ENCODE measurements at places on chromosomes 7 and 10.

DNA sequence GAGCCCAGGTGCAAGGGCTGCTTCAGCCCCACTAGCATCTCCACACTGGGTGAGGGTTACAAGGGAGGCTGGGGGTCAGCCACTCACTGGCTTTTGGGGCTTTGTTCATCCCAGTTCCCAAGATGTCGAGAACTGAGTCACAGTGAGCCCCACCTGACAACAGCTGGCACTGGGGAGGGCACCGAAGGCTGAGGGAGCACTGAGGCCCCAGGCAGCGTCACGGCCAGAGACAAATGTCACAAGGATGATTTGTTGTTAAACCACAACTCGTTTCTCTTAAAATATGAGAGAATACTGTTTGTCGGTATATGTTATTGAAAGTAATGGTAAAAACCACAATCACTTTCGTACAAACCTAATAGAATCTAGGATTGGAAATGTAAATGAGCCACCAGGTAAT is 219.9 kb downstream of the CELF2 start:
- DNase-seq: no peak

DNA sequence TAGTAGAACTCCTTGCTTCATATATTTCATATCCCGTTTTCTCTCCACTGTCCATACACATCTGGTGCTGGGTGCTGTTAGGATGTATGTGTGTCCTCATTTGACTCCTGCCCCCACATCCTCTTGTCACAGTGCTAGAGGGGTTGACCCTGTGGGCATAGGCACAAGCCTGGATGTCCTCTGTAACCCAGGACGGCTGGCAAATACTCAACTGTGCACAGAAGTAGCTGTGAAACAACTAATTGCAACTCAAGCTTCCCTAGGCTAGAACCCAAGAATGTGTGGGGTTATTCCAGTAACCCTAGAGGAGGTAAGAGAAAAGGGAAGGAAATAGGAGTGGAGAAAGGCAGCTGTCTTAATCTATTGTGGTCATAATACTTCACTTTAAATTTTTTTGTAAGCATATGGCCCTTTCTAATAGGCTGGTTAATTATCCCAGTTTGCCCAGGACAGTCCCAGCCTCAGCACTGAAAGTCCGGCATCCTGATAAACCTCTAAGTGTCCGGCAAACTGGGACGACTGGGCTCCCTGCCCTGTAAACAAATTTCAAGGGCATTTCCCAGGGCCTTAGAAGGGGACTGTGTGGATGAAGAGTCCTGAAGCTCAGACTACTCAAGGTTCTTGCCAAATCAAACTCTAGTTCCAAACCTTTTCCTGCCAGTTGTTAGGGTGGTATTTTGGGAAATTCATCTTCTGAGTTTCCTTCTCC is 283.2 kb upstream of the CELF2 start:
- no peak for DNase-seq

DNA sequence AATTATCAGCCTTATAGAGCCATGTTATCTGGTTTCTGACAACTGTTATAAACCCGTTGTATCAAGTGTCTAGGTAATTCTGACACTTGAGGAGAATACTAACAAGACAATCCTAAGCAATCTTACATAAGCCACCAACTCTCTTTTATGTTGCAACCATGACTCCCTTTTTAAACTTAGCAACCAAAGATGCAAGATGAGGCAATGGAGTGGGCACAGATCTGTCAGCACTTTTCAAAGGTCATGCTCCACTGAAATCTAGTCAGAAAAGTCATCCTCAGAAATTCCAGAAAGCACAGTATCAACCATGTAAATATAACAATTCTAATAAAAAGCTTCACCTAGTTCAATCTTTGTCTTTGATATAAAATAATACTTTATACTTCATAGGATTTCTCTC is 77.0 kb upstream of the SEMA3A start:
- no peak for DNase-seq

DNA sequence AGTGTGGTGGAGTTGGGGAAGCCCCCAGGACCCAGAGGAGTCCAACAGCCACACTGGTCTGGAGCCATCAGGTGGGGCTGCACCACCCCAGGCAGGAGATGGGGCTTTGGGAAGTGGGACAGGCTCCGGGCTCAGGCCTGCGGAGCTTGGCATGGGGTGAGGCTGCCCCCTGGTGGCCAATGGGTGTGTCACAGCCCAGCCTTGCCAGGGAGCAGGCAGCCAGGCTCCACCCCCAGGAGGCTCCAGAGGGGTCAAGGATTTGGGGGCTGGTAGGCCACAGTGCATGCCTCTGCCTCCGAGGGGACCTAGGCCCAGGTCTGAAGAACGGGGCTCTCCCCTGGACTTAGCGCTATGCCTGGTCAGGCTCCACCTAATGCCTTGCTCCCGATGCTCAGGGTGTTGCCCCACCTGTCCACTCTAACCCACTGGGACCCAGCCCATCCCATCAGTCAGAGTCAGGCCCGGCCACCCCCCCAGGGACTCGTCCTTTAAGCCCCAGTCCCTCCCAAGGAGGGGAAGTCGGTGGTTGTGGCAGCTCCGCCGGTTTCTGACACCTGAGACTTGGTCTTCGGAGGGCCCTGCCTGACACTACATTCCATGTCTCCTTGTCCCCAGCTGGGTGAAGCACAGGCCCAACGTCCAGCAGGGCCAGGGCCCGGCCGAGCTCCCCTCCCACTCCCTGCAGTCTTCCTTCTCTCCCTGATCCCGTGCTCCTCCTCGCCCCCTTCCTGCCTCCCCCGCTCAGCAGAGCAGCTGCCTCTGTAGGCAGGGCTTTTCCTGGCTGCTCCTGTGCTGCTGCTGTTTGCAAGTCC is 11.3 kb upstream of the SAMD8 start:
- DNase-seq: peak; percentile 78

DNA sequence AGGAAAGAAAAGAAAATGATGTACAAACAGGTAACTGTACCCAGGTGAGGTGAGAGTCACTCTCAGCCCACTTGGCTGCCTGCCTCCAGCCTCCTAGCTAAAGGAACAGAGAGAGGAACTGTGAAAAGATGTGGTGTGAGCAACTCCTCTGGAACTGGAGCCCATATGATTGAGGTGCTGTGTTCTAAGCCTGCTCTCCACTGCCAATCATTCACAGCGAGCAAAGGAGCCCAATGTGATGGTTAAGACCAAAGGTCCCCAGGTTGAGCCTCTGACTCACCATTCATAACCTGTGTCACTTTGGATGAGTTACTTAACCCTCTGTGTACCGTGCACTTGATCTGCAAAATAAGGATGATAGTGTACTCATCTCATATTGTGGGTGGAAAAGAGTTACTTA is 868.1 kb upstream of the AUTS2 start:
- no peak for DNase-seq

DNA sequence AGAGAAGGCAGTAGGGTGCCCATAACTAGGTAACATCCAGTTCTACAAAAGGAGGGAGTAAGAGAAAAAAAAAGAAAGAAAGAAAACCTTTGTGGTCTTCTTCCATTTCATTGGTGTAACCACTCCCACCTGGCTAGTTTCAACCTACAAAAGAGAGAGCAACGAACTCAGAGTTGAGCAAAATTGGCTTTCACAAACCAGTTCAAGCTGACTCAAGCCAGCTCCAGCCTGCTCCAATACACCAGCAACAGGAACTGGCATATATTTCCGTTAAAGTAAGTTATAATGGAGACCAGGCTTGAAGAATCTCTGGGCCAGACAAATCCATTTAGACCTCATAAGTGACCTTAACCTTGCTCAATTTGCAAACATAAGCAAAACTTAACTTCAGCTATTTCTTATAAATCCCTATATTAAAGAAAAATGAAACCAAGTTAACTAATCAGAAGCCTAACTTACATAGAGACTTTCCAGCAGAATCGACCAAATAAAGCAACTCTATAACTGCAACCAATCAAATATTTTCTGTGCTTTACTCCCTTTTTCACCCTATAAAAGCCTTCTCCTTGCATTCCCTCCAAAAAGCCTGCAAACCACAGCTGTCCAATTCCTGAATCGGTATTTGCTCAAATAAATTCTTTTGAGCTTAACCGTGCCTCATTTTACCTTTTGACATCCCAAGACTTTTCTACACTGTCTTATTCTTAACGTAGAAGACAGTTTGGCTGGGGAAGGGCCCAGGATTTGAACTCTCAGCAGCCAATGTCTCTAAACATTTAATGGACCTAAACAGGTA is 10.1 kb downstream of the ANKRD22 start:
- DNase-seq: no peak

GRCh38 chr7:51428217-51428887 is 111.7 kb upstream of the COBL start:
- peak; percentile 37 for DNase-seq

GRCh38 chr10:70761727-70762350 is 23.3 kb downstream of the TBATA start:
- DNase-seq: no peak

DNA sequence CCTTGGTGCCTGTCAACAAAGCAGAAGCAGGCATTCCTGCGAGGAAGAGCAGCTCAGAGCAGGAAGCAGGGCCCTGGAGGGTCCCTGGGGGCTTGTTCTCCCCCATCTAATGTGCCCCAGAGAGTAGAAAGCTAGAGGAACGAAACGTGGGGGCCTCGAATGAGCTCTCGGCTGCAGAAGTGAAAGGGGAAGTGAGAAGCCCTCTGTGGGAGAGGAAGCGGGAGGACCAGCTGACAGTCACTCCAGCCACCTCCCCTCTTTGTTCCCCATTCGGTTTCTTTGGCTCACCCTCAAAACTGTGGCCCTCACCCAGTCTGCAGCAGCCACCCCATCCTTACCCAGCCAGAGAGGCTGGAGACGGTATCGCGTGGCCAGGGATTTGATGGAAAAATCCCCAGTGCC is 25.0 kb downstream of the C10orf105 start:
- DNase-seq: peak; percentile 74

DNA sequence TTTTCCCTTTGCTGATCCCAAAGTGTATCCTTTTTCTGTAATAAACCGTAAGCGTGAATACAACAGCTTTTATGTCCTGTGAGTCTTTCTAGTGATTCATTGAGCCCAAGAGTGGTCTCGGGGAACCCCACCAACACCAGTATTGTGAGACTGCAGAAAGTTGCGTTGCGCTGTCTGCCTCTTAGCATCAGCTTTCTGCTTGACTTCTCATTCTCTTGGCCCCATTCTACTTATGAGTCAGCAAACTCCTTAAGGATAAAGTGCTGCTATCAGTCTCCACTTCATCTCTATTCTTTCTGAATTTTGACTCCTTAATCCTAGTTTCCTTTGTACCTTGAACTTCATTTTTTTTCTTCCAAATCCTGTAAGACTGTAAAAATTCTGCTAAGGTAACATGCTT is 184.3 kb upstream of the MBL2 start:
- no peak for DNase-seq

DNA sequence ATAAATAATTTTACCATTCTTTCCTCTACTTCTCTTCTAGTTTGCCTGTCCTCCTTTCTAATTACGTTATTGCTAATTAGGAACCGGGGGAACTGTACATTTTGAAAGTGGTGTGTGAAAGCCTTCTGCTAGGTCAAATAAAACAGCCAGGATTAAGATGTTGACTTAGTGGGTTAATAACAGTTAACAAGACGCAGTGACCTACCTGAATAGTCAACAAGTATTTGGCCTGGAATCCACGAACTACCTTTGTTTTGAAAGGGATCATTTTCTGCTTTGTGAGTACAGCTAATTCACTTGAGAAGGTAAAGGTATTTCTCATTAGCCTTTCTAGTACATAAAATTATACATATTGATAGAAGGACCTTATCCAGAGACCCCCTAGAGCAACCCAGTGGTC is 139.9 kb downstream of the COL28A1 start:
- DNase-seq: no peak

DNA sequence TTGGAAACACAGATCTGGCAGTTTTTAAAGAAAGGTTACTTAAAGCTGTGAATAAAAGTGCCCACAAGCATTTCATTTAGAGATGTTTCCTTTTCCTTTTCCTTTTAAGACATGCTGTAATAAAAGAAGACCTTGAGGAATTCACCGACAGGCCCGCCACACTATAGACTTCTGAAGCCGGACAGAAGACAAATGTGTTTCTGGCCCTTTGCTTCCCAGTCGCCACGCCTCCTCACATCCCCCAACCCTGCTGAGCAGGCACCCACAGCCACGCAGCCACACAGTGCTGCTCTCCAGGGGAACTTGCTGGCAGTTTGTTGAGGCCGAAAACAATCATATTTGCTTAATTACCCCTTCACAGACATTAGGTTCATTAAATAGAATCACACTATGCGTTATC is 83.4 kb downstream of the SLC25A13 start:
- DNase-seq: no peak

DNA sequence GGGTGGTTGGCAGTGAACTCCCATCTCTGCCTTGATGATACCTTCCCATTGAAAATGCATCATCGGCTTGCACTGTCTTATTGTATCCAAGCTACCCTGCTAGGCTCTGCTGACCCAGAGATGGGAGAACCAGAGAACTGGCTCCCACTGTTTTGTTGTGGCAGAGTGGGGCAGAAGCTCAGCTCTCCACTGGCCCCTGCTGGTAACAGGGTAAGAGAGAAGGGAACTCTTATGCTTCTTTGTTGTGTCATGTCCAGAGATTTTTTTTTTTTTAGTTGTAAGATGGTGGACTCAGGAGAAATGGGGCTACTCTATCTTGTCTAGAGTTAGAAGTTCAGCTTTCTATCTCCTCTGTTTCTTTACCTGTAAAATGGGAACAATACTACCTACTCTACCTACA is 100.5 kb upstream of the SDK1 start:
- no peak for DNase-seq

DNA sequence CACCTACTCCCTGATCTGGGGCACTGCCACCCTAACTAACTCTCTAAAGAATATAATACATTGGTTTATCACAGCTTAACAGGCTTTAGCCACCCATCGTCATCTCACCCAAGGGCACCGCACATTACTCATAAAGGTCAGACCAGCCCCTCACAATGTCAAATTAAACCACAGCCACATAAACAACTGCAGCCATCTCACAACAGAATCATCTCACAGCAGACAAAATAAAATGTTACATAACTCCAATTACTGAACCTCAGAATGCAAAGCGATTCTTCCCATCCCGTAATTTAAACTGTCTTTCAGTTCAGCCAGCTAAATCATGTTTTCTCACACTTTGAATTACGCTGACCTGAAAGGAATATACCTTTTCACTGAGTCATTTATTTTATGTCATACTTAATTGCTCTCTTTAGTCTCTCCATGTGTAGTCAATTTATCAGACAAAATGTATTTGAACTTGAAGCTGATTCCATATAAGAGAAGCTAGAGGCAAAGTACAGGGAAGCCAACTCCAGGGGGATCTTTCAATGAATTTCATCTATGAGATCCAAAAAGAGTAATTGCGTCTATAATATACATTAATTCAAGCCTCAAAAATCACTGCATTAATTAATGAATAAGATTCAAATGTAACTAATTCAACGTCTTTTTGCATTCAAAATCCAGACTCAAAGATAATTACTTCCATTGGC is 96.9 kb upstream of the NEBL start:
- DNase-seq: no peak

DNA sequence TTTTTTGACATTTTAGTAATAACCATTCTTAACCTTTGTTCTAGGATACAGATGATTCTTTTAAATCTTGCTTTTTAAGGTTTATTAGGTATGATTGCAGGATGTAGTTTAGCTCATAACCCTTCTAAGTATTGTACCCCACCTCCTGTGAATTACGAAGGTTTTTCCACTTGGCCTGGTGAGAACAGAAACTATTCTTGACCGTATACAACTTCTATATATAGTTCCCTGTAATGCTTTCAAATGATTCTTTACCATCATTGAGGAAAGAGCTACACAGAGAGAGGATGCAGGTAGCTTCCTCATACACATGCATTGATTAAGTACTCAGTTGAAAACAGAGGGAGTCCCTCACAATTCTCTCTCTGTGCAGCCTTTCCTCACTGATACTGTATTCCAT is 86.3 kb downstream of the PALS2 start:
- no peak for DNase-seq

Measured in mucosa of descending colon (tissue), 3 donors.